CD8-positive, alpha-beta T cell (primary cell): ENCODE measurements at places on chromosomes 1 and 21. TPM values are rescaled to one million over a fixed set of nuclear protein-coding genes. Genes with fewer than 3 reads are reported as not detected.

SHE gene
- not detected for total RNA-seq

GOLT1A gene
- not detected for total RNA-seq

TBX19 gene
- total RNA-seq = 0.76 TPM

S100A7A gene
- total RNA-seq = not detected

TMOD4 gene
- total RNA-seq = 1.7 TPM

ACADM gene
- total RNA-seq = 6.0 TPM

DNA sequence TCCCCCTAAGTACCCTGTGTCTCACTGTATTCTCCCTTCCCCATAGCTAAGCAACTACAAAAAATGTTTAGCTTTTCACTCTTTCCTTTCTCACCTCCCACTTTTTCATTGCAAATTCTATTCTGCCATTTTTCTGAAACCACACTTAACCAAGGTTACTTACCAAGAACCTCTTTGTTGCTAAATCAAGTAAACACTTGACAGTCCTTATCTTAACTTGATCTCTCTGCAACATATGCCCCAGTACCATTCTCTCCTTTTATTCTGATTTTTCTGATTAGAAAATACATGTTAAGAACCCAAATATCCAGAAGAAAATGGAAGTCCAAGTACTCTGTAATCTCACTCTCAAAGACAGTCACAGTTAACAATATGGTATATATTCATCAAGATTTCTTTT, 16.0 kb downstream of the EVI5 start:
- DNase-seq = no peak

DNA sequence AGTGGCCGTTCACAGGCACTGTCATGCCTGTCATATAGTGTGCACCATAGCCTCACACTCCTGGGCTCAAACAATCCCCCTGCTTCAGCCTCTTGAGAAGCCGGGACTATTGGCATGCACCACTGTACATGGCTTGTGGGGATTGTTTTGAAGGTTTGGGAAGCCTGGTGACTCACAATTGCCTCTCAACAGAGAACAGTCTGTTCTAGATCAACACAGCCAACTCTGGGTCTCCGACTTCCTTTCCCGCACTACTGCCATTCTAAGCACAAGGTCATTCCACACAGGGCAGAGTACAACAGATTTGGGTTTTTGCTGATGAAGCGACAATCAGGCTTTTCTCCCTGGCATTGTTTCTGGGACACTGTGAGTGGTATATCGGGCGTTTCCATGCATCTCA, 15.5 kb upstream of the AHCTF1 start:
- DNase-seq = no peak

- no peak for DNase-seq
Observed at GRCh38 chr1:213292614-213293013, 241.6 kb downstream of the RPS6KC1 start.
